ENCODE measurements at places on chromosomes 12 and 14. TPM values are rescaled to one million over a fixed set of nuclear protein-coding genes. Genes with fewer than 3 reads are reported as not detected.

RAB2B gene
- total RNA-seq = 23.1 TPM

TMEM121 gene
- 6.2 TPM for total RNA-seq

CISTR gene
- total RNA-seq = not detected

PROX2 gene
- total RNA-seq = not detected

RAD9B gene
- 0.91 TPM for total RNA-seq

ASCL1 gene
- not detected for total RNA-seq

ACSS3 gene
- not detected for total RNA-seq

PTPRQ gene
- total RNA-seq = not detected

AKAP3 gene
- total RNA-seq = 1.8 TPM

RERGL gene
- not detected for total RNA-seq

ACOT4 gene
- total RNA-seq = 1.1 TPM

ACTR10 gene
- 41.6 TPM for total RNA-seq

GLT8D2 gene
- total RNA-seq = not detected

CD163 gene
- not detected for total RNA-seq

GARIN6 gene
- not detected for total RNA-seq

SLCO1B1 gene
- not detected for total RNA-seq

AGAP2 gene
- 68.6 TPM for total RNA-seq

BMP4 gene
- total RNA-seq = 0.25 TPM

ZNF84 gene
- total RNA-seq = 25.8 TPM

A2ML1 gene
- total RNA-seq = not detected

SLC25A47 gene
- not detected for total RNA-seq

FZD10 gene
- not detected for total RNA-seq

ALG10B gene
- total RNA-seq = 9.8 TPM

MIP gene
- not detected for total RNA-seq

DNAJC22 gene
- not detected for total RNA-seq

FOS gene
- total RNA-seq = 18.7 TPM

KITLG gene
- total RNA-seq = 0.10 TPM

TXNDC16 gene
- total RNA-seq = 10.1 TPM

PPP4R4 gene
- total RNA-seq = 2.6 TPM

KRT86 gene
- 0.18 TPM for total RNA-seq

BEGAIN gene
- total RNA-seq = 1.4 TPM

KCNA5 gene
- total RNA-seq = not detected

LPAR5 gene
- total RNA-seq = 8.2 TPM

OR6C2 gene
- not detected for total RNA-seq

ANKRD33 gene
- total RNA-seq = not detected

RNASE7 gene
- not detected for total RNA-seq

PEBP1 gene
- 87.6 TPM for total RNA-seq

PTCSC3 gene
- not detected for total RNA-seq

G2E3 gene
- total RNA-seq = 28.9 TPM

NRIP2 gene
- not detected for total RNA-seq

CEP290 gene
- 11.4 TPM for total RNA-seq

ADSS1 gene
- 0.51 TPM for total RNA-seq

IFNG gene
- total RNA-seq = 2.4 TPM

FAIM2 gene
- total RNA-seq = 0.05 TPM

ANKS1B gene
- total RNA-seq = 0.41 TPM
